ENCODE measurements at places on chromosomes 5 and 9. TPM values are rescaled to one million over a fixed set of nuclear protein-coding genes. Genes with fewer than 3 reads are reported as not detected.

The F12 gene
- 1.0 TPM for total RNA-seq

The DIAPH1 gene
- 52.1 TPM for total RNA-seq

The SELENOP gene
- total RNA-seq: 70.3 TPM

The C5orf52 gene
- total RNA-seq: not detected

DNA sequence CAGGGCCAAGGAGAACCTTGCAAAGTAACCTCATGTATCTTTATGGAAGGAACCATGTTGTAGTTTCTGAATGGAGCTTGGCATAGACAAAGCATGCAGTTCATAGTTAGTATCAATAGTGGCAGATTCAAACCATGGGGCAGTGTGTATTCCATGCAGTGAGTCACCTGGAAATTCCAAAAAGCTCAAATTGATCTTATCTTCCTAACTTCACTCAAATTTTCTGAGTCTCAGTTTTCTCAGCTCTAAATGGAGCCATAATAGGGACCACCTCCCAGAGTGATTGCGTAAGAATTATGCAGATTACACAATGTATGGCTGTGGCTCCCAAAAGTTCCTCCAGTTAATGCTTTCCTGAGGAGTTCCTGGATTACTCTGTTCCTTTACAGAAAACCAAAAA is 549.9 kb upstream of the KLF4 start:
- no peak for DNase-seq

- no peak for DNase-seq
Measured at GRCh38 chr5:87722286-87722685, 309.6 kb upstream of the CCNH start.

- DNase-seq: no peak
Measured at GRCh38 chr5:172707285-172708182, 63.5 kb downstream of the DUSP1 start.

DNA sequence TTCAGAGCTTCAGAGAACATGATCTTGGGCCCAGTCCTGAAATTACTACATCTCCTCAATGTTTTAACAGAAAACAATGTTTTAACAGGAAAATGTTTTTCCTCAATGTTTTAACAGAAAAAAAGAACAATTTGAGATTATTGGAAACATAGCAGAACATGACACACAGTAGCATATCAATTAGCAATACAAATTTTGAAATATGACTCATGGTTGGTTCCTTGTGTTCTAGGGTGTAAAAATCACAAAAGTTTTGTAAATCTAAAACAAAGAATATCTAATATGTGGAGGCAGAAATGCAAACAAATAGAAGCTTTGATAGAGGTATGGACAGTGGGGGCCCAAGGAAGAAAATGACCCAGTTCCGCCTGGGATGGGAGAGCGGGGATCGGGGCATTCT is 22.8 kb upstream of the ARSB start:
- no peak for DNase-seq

- no peak for DNase-seq
Measured at GRCh38 chr9:124429530-124429867, 14.3 kb upstream of the PSMB7 start.

GRCh38 chr9:136662326-136662655 is 425 bp upstream of the EGFL7 start:
- DNase-seq: no peak

- no peak for DNase-seq
Measured at GRCh38 chr5:155866971-155867370, 460.0 kb upstream of the SGCD start.

DNA sequence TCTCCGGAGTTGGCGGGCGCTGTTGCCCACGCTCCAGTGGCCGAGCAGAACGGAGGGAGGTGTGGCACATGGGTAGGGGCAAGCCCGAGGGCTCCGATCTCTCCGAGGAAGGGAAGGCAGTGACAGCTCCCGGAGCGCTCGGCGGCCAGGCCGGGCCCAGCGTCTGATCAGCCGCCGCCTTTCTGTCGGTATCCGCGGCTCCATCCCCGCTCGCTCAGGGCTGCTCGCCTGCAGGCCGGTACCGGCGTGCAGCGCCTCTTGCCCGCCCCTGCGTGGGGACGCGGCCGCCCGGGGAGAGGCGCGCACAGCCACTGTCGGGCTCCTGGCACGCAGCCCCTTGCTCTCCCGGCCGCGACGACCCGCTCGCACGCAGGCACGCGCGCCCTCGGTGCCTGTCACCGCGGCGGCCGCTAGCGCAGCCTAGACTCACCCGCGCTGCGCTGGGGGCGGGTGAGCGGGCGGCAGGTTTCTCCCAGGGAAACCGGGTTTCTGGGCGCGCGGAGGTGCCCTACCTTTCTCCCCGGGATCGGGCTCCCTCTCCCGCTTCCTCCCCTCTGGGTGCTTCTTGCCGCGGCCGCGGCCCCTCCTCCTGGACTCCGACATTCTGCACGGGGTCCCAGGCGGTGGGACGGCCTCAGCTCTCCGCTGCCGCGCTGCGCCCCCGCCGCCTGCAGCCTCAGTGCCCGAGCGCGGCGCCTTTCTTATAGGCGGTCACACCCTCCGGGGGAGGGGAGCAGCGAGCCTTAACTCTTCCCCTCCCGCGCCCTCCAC is 108.4 kb downstream of the PSD2 start:
- DNase-seq: no peak

DNA sequence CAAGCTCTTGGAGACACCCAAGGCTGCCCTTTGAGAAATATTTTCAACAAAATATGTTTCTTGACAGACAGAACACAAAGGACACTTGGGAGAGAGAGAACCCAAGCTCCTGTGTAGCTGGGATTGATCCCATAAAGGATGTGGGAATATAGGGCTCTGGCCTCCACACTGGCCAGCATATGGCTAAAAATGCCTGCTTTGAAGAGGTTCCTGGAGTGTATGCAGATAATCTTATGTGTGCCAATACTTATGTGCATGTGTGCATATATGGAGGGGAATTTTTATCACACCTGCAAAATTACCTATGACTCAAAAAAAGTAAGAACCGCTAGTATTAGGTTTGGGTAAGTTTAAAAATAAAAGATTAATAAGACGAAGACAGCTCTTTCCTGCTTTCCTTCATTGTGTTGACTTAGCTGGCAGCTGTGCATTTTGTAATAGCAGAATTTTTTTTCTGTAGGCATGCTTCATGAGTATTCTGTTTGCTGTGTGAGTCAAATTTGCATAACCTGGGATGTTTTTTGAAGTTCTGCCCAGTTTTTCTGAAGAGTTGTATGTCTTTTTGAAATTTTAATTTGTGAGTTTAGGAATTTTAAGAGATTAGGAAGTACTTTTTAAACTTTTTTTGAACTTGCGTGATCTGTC is 42.6 kb downstream of the HACD4 start:
- no peak for DNase-seq

DNA sequence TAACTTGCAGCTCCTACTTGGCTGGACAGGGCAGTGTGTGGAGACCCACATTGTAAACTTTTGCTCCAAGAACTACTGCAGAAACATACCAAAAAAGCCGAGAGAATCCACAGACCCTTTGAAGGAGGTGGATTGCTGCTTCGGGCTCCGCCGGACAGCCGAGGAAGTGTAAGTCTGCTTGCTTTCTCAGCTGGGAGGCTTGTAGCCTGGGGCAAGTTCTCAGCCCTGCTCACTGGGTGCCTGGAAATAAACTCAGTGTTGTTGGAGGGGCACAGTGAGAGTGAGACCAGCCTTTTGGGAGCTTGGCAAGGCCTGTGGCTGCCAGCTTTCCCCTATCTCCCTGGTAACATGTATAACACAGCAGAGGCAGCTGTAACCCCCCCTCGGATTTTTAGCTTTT is 215.6 kb downstream of the SYK start:
- no peak for DNase-seq

GRCh38 chr9:114803479-114804265 is 2.2 kb downstream of the TNFSF15 start:
- DNase-seq: no peak

DNA sequence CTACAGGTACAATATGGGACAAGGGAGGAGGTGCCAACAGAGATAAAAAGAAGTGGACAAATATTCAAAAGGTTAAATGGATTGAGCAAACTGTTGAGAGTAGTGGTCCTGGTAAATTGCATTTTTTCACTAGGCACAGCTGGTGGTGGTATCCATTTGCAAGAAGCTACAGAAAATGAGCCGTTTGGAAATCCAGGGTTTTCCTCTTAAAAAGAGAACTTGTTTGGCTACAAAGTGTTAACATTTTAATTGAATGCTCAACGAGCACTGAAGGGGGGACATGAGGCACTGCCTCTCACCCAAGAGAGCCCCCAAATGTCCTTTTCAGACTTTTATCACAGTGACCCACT is 491 bp upstream of the ZCCHC9 start:
- no peak for DNase-seq

Measured in osteocyte (in vitro differentiated cells).